Smooth muscle cell of the umbilical artery (primary cell): ENCODE measurements at places on chromosomes 1 and 21. TPM values are rescaled to one million over a fixed set of nuclear protein-coding genes. Genes with fewer than 3 reads are reported as not detected.

Gene NPHP4
- total RNA-seq, result 6.2 and 9.7 TPM in 2 replicates

Gene TIE1
- 1.2 and 9.2 TPM in 2 replicates for total RNA-seq

Gene ZNF648
- total RNA-seq, result not detected in 2 replicates

Gene GPATCH2
- 20.5 and 20.6 TPM in 2 replicates for total RNA-seq

Gene OR2L8
- not detected in 2 replicates for total RNA-seq

Gene KRTAP7-1
- not detected in 2 replicates for total RNA-seq

Gene F5
- under 0.01 and 0.09 TPM in 2 replicates for total RNA-seq

Gene PPFIA4
- 20.9 and 24.6 TPM in 2 replicates for total RNA-seq

Gene LCE1B
- not detected in 2 replicates for total RNA-seq

Gene NHLH1
- total RNA-seq, result not detected in 2 replicates

Gene AIRE
- total RNA-seq, result under 0.01 and 0.05 TPM in 2 replicates

Gene OR2M3
- not detected in 2 replicates for total RNA-seq

Gene SYT11
- 46.9 and 65.6 TPM in 2 replicates for total RNA-seq

Gene UTS2
- total RNA-seq, result not detected in 2 replicates

Gene OR11L1
- total RNA-seq, result not detected in 2 replicates
